ENCODE measurements at places on chromosomes 5 and 9.

DNA sequence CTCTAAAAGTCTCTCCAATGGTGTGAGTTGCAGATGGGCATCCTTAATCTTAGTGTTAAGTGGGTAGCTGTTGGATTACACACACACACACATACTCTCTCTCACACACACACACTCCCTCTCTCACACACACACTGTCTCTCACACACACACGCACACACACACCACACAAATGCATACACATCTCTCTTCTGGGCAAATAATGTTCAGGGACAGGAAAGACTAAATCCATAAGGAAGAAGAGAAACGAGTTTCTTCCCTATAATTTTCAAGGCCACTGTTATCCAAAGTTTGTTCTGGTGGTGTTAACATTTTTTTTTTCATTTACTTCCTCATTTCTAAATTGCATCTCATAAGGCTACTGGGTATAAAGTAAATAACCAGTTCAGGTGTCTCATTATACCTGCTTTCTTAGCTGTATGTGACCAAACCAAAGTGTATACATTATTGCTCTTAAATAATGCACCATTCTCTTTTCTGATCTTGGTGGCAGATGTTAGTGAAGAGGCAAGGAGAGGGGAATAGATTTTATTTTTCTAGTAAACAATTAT, 22.5 kb upstream of the CCNH start:
- no peak for DNase-seq

DNA sequence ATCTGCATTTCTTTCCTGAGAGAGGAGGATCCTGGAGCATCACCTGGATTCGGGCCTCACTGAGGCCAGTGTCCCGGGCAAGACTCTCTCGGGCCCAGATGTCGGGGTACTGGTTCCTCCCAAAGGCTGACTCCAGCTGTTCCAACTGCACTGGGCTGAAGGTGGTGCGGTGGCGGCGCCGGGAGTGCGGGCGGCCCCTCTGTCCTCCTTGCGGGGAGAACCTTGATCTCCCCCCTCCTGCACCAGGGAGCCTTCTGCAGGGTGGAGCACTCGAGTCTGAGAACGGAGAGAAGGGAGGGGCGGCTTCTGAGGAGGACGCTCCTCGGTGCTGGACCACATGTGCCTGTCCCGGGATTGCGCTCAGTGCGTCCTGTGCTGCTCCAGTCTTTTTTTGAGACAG, 2.0 kb downstream of the PROP1 start:
- DNase-seq, result no peak

DNA sequence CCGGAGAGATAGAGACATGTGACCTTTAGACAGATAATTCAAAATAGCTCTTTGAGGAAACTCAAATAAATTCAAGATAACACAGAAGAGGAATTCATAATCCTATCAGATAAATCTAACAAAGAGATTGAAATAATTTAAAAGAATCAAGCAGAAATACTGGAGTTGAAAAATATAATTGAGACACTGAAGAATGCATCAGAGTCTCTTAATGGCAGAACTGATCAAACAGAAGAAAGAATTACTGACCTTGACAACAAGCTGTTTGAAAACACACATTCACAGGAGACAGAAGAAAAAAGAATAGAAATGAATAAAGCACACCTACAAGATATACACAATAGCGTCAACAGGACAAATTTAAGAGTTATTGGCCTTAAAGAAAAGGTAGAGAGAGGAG, 40.4 kb upstream of the DEPDC1B start:
- DNase-seq, result no peak

DNA sequence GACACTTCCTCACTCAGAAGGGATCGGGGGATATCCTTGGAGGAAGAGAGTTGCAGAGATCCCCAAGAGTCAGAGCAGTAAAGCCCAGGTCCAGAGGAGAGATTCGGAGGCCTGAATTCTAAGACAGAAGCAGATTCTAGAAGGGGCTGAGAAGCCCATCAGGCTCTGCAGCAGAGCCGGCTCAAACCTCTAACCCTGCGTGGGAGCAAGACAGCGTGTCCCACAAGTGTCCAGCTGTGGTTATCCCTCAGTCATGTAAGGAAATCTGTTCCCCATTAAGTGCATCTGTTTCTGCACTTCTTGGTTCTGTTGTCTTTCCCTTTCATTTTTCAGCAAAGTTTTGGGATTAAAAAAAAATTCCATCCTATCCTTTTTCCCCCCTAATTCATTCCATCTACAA, 4.8 kb upstream of the DIAPH1 start:
- DNase-seq, result no peak

- no peak for DNase-seq
These were observed 76.8 kb downstream of the LMX1B start for GRCh38 chr9:126690431-126691051.

GRCh38 chr9:134275375-134275774, 50.9 kb upstream of the RXRA start:
- DNase-seq, result no peak

Measured in mammary epithelial cell (primary cell).